ENCODE measurements at places on chromosomes 1 and 21.

DNA sequence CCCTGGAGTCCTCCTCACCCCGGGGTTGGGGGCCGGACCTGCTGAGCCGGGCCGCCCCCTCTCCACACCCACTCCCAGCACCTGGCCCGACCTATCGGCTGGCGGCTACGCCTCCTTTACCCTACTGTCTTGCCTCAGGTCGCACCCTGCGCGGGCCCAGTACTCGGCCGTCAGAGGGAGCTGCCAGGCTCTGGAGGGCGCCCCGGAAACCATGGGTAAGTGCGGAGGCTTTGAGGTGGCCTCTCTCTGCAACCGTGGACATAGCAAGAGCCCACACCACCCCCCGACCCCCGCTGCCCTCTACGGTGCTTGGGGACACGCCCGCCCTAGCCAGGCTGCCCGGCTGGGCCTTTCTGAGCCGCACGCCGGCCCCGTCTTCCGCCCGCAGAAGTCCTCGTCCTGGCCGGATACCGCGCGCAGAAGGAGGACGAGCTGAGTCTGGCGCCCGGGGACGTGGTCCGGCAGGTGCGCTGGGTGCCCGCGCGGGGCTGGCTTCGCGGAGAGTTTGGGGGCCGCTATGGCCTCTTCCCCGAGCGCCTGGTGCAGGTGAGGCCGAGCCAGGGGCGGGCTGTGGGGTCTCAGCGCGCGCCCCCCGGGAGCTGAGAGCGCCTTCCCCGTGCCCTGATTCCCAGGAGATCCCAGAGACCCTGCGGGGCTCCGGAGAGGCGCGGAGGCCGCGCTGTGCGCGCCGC is at the start of gene SH3D21:
TSS of gene SH3D21 (plus strand) at position 159 of the 692 bp plus-strand sequence. CDS start at position 212, 53 bp downstream.
- peak; percentile 68 for DNase-seq

DNA sequence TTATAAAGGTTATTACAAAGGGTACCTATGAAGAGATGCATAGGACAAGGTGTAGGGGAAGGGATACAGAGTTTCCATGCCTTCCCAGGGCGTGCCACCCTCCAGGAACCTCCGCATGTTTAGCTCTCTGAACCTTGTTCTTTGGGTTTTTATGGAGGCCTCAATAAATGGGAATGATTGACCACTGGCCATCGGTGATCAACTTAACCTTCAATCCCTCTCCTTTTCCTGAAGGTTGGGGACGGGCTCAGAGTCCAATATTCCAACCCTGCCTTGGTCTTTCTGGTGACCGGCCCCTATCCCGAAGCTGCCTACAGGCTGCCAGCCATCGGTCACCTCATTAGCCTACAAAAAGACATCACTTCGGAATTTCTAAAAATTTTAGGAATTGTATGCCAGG is 11.7 kb downstream of the CD244 start:
- DNase-seq: no peak

- DNase-seq: no peak
These were observed 33.0 kb upstream of the LRIG2 start for GRCh38 chr1:113040041-113040440.

GRCh38 chr1:22001409-22001808 is at the start of gene CELA3A:
TSS of gene CELA3A (plus strand) at chr1:22001657. CDS start at chr1:22001675, 18 bp downstream.
- no peak for DNase-seq

- no peak for DNase-seq
These were observed 6.5 kb upstream of the ECE1 start for GRCh38 chr1:21296509-21297354.

GRCh38 chr1:19418503-19418971 is 66.8 kb downstream of the CAPZB start:
- no peak for DNase-seq

DNA sequence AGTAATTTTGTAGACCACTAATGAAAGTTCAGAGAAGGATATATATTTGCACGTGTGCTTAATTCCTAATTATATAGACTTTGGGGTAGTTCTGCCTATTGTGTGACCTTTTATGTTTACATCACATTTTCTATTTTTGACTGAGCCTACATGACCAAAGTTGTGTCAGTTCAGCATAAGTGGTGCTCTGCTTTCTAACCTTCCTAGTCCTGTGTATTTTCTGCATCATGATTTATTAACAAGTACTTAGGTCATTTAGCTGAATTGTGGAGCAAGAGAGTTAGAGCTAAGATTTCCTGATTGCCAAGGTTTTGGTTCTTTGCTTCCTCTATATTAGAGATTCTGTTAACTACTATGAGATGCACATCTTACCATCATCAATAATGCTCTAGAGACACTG is 176.0 kb downstream of the C1orf21 start:
- no peak for DNase-seq

- no peak for DNase-seq
These were observed 18.0 kb downstream of the SLAMF1 start for GRCh38 chr1:160628799-160629263.

GRCh38 chr1:215405211-215405610 is 161.9 kb upstream of the KCTD3 start:
- no peak for DNase-seq

GRCh38 chr1:65469889-65470340 is 49.4 kb downstream of the LEPR start:
- DNase-seq: peak; percentile 58

DNA sequence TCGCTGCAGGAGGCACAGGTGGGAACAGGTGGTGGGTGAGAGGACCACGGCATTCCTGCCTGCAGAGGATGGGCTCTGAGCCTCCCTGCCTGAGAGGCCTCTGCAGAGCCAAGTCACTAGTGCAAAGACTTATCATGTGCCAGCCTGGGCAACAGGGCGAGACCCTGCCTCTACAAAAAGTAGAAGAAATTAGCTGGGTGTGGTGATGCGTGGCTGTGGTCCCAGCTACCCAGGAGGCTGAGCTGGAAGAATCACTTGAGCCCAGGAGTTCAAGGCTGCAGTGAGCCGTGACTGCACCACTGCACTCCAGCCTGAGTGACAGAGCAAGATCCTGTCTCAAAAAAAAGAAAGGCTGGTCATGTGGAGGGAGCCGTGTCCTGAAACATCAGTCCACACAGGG is 46.4 kb downstream of the PKNOX1 start:
- DNase-seq: peak; percentile 19

GRCh38 chr1:222582099-222582774 is 7.5 kb downstream of the TAF1A start:
- no peak for DNase-seq

DNA sequence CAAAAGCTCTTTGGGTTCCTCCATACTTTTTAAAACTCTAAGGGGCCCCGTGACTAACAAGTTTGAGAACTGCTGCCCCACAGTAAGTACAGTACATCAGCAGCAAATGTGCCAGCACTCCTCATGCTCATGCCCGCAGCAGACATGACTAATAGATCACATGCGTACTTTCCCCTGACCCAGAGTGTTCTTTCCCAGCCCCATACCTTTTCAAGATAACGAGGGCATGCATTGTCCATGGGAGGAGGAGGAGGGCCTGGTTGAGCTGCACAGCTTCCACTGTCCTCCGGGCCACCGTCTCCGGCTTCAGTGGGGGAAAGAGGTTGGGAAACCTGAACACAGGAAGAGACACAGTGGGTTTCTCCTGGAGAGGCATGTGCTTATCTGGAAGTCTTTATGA is 45.5 kb downstream of the DHRS3 start:
- no peak for DNase-seq

- no peak for DNase-seq
These were observed 3.0 kb upstream of the RGS2 start for GRCh38 chr1:192805832-192806323.

DNA sequence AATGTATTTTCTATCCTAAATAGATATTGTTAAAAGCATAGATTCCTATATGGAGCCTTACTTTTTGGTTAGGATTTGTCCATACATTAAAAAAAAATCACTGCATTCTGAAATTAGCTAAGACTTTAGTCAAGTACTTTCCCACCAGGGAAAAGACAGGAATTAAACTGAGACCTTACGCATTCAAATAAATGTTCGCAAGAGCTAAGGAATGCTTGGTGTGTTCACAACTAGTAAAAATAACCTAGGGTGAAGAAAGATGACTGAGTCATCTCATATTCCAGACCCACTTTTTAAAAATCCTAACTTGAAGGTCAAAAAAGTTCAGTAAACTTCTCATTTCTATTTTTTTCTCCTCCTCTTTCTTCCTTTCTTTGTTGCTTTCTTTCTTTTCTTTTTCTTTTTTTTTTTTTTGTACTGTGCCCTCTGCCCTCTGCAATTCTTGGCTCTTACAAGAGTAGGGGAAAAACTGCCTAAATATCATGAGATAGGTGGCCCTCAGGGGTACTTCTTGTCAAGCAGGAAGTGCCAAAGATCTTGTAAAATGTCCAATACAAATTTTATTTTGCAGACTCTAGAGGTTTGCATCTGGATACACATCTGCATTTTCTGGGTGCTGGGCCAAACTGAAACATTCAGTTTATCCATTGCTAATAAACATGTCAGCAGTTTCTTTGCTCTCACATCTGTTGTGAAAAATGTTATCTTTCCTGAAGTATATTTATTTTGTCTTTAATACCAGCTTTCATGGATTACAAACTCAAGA is 121.4 kb upstream of the GORAB start:
- DNase-seq: no peak

GRCh38 chr21:31700040-31700439 is 31.9 kb downstream of the SCAF4 start:
- no peak for DNase-seq

DNA sequence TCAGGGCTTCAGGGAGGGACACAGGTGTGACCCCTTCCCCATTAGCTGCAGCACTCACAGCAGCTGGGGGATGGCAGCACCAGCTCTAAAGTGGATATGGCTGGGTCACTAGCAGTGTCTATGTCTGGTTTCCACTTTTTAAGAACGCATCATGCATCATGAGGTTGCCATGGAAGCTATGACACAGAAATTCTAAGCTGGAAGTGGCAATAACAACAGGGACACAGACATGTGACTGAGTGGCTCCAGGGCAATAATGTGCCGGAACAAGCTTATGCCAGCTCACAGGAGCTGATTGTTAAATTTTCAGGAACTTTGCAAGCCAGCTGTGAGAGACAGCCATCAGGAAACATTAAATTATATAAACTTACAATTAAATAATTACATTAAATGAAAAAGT is 51.2 kb upstream of the NFASC start:
- DNase-seq: no peak

DNA sequence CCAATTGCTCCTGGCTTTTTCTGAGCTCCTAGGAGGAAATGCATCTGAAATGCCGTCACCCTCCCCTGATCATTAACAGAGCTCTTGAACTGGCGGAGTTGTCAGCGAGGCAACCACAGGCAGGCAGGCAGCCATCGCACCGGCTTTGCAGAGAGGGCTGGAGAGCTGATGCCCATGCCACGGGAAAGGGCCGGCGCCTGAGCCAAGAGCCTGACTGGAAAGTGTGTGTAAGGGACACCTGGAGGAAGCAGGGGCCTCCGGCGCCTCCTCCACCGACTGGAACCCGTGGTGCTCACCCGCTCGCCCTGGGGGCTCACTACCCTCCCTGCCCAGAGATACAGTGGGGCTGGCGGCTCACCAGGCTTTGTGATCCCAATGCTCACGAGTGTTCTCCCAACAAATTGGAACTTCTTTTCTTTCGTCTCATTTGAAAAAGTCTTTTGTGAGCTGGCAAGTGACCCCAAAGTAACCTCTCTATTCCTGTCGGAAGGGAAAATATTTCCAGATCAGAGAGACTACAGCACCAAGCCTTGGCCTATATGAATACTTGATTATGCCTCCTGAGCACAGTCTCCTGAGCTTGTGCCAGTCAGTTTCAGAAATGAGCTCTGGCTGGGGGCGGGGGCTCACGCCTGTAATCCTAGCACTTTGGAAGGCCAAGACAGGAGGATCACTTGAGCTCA is 97.7 kb upstream of the SLC25A33 start:
- DNase-seq: peak; percentile 90
